HAP-1 (cell line): ENCODE measurements at places on chromosomes 12 and 14.

- no peak for DNase-seq
These were observed 26.6 kb downstream of the NRDE2 start for GRCh38 chr14:90305176-90305601.

DNA sequence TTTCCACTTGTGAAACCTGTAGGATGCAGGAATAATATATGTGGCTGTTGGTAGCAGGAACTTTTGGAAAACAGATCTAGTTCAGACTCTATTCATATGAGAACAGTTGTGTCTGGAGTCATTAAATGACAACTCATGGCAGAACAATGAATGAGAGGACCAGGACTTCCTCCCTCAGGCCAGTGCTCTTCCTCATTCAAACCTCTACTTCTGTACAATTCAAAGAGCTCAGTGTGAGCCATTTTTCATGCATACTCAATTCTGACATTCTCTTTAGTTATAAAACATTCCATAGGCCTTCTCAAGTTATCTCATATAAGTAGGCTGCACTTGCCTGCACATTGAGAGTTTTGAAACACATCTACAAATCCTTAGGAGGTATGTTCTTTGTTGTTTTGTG, 1526.6 kb upstream of the FLRT2 start:
- DNase-seq, result peak; percentile 5

DNA sequence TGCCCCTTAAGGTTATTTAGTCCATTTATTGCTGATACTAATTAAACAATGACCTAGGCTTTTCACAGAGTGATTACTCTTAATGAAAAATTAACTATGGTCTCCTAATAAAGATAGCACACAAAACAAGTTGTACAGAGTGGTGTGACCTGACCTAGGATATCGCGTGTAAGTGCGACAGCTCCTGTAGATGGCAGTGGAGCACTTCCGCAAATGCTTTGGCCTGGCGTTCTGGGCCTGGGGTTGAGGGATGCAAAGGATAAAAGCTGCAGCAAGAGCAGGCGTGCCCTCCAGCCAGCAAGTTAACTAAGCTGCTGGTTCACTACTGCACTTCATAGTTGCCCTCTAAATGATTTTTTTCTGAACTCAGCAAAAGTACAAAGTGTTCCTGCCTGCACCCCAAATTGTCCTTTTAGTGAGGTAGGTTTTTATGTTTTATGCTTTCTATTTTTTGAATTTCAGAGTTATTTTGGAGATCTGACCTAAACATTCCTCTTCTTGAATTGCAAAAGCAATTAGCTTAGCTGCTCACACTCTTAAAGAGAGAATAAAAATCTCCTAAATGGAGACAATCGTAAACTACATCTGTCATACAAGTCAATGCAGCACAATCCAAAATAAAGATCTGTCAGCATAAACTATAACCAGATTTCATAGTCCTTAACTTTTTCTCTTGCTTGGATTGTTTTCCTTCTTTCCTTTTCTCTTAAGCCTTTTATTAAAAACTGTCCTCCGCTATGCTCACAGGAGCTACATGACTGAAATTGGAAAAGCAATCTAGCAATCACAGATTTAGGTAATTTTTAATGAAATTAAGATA, 379.6 kb downstream of the LRIG3 start:
- peak; percentile 67 for DNase-seq

- no peak for DNase-seq
These were observed 7.3 kb downstream of the CIPC start for GRCh38 chr14:77105145-77105939.

- no peak for DNase-seq
These were observed 22.1 kb downstream of the MYO1H start for GRCh38 chr12:109369831-109370230.

DNA sequence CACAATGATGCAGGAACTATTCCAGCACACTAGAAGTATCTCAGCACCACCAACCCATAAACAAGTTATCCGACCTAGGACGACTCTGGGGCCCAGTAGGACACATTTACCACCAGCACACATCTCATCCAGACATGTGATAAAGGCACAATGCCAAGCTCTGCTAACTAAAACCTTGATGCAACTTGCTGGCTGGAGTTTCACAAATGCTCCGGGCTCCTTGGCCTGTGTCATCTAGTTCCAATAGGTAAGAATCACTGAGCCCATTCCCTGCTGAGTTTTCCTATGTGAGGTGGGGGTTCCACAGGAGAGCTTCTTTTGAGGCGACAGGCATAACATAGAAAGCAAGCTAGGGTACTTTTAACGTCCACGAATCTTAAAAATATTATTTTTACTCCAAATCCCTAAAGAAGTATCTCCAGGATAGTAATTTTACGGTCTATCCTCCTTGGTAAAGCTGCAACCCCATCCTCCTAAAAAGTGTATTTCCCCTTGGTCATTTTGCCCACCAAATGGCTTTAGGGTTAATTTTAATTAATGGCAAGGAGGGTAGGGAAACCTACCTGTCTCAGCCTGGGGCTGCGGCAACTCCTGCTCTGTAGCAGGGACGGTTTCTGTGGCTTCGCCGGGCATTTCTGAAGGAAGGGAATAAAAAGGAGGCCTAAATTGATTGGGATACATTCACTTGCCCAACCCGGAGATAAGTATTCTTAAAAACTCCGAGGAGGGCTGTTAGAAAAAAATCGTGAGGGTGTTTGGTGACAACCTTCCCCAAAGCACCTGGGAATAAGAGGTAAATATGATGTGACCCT, 1.0 kb downstream of the NACA start:
- peak; percentile 30 for DNase-seq

- DNase-seq, result peak; percentile 97
These were observed at the start of gene UNG for GRCh38 chr12:109097435-109098182. TSS of gene UNG (plus strand) at chr12:109097597. CDS start at chr12:109097680, 83 bp downstream.

- no peak for DNase-seq
These were observed at the start of gene RDH16 for GRCh38 chr12:56957229-56958052. TSS of gene RDH16 (minus strand) at chr12:56957608. CDS start at chr12:56957462, 146 bp downstream.

- peak; percentile 44 for DNase-seq
These were observed 588.2 kb downstream of the NRXN3 start for GRCh38 chr14:78758333-78758732.

GRCh38 chr14:69483765-69484443, 624 bp upstream of the PLEKHD1 start:
- no peak for DNase-seq
